Activated CD4-positive, alpha-beta memory T cell treated with anti-CD3 and anti-CD28 coated beads for 36 hours (primary cell): ENCODE measurements at places on chromosomes 3 and 15. TPM values are rescaled to one million over a fixed set of nuclear protein-coding genes. Genes with fewer than 3 reads are reported as not detected.

Gene LRRN1
- not detected for total RNA-seq

Gene PSMA4
- total RNA-seq: 220 TPM

Gene LIPC
- not detected for total RNA-seq

Gene GPR149
- not detected for total RNA-seq

Gene MUSTN1
- not detected for total RNA-seq

Gene CD96
- 37.9 TPM for total RNA-seq

Gene ATP8B4
- 4.2 TPM for total RNA-seq

Gene SLC25A38
- 24.9 TPM for total RNA-seq
